Inflammatory macrophage treated with lipopolysaccharide for 4 hours (primary cell): ENCODE measurements at places on chromosomes 13 and 19.
A peak's percentile ranks its signal among the peaks of the same experiment; 100 is the strongest.

- DNase-seq, result peak; percentile 89
Measured at GRCh38 chr13:76939215-76939614, 9.1 kb upstream of the ACOD1 start.

GRCh38 chr19:6736169-6736916, 1.0 kb downstream of the GPR108 start:
- peak; percentile 91 for DNase-seq

- DNase-seq, result no peak
Measured at GRCh38 chr19:39032063-39032918, at the start of gene FBXO27. TSS of gene FBXO27 (minus strand) at chr19:39032549. CDS start at chr19:39032227, 322 bp downstream.

- no peak for DNase-seq
Measured at GRCh38 chr13:110232756-110233155, 74.2 kb downstream of the COL4A1 start.

GRCh38 chr13:28718543-28719226, at the start of gene SLC46A3:
TSS of gene SLC46A3 (minus strand) at chr13:28718970. CDS start at chr13:28717998, 972 bp downstream.
- DNase-seq, result peak; percentile 98

DNA sequence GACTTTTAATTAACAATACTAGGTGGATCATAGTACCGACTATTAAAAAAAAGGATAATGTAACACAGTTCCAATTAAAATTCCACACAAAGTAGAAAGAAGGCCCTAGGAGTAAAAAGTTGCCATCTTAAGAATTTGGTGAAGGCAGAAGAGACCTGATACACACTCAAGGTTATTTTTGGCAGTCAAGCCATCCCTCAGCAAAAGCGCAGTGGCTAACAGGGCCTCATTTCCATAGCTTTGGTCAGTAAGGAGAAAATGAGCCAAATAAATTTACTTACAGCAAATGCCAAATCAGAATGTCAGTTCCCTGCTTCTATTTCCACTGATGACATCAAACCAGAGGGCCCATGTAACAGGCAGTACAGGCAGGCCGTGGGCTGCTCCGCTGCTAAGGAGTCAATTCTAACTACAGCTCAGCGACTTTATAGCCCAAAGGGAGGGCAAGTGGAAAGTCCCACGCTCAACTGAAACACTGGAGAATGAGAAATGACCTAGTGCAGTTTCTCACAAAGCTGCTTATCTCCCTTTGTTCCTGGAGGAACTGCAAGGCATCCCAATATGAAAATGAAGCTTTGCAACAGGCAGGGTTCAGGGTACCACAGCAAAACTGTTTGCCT, 6.3 kb downstream of the ARGLU1 start:
- DNase-seq, result peak; percentile 61

GRCh38 chr13:62997038-62997599, 1581.5 kb upstream of the PCDH20 start:
- DNase-seq, result no peak

GRCh38 chr13:96958286-96958891, 35.9 kb downstream of the OXGR1 start:
- peak; percentile 38 for DNase-seq
